HT-29 (cell line): ENCODE measurements at places on chromosomes 12 and 14.

DNA sequence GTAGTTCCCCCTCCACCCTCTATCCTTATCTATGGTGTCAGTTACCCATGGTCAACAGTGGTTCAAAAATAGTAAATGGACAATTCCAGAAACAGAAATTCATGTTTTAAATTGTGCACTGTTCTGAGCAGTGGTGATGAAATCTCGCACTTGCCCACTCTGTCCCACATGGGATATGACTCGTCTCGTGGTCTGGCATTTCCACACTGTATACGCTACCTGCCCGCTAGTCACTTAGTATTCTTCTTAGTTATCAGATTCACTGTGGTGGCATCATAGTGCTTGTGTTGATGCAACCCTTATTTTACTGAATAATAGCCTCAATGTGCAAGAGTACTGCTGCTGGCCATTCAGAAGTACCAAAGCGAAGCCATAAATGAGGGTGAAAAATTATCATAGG lies 507.0 kb downstream of the SNAPC1 start:
- no peak for DNase-seq

DNA sequence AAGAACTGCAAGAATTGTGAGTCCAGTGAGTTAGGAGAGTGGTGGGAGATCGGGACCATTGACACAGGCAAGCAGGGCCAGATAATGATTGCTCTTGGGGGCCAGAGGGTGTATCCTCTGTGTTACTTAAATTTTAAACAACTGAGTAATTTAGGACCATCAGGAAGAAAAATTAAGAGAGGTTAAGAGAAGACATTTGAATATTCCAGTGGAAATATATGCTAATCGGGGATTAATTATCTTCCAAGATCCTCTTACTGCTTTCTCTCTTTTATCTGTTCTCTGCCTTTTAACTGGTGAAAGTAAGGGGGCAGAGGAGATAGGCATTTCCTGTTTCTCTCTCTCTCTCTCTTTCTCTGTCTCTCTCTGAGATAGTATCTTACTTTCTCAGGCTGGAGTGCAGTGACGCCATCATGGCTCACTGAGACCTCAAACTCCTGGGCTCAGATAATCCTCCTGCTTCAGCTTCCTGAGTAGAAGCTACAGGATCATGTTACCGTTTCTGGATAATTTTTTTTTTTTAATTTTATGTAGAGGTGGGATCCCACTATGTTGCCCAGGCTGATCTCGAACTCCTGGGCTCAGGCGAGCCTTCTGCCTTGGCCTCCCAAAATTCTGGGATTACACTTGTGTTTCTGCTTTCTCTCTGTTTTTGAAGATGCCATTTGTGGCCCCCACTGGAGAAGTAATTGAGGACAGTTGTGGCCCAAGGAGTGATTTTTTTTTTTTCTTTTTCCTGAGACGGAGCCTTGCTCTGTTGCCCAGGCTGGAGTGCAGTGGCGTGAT lies 85.1 kb downstream of the DIP2B start:
- no peak for DNase-seq

GRCh38 chr14:93107453-93107852 lies 8.3 kb downstream of the ITPK1 start:
- no peak for DNase-seq

GRCh38 chr14:94868772-94869072 lies 98.8 kb upstream of the GSC start:
- DNase-seq = no peak

GRCh38 chr14:32186248-32186647 lies 15.6 kb upstream of the RNU6-7 start:
- no peak for DNase-seq
